ENCODE measurements at places on chromosomes 2 and 18.

GRCh38 chr2:236794176-236794957 lies 224.7 kb downstream of the ACKR3 start:
- no peak for DNase-seq

- no peak for DNase-seq
Observed at GRCh38 chr2:186069676-186070075, 331.1 kb downstream of the FSIP2 start.

DNA sequence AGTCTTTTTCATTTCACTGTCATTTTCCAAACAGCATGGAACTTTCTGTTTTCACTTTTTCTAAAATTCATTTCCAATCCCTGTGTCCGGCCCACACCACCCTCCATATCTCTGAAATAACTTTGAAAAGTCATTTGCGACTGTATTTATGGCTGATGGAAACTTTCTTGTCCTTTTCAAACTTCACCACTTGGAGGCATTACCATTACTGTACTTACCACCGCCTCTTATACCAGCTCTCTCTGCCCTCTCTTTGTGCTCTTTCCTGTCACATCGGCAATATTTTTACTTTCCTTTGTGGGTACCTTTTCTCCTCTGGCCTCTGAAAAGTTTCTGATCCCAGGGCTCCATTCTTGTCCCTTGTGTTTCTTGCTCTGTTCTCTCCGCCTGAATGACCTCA lies 39.5 kb upstream of the IL1RL1 start:
- DNase-seq: no peak

DNA sequence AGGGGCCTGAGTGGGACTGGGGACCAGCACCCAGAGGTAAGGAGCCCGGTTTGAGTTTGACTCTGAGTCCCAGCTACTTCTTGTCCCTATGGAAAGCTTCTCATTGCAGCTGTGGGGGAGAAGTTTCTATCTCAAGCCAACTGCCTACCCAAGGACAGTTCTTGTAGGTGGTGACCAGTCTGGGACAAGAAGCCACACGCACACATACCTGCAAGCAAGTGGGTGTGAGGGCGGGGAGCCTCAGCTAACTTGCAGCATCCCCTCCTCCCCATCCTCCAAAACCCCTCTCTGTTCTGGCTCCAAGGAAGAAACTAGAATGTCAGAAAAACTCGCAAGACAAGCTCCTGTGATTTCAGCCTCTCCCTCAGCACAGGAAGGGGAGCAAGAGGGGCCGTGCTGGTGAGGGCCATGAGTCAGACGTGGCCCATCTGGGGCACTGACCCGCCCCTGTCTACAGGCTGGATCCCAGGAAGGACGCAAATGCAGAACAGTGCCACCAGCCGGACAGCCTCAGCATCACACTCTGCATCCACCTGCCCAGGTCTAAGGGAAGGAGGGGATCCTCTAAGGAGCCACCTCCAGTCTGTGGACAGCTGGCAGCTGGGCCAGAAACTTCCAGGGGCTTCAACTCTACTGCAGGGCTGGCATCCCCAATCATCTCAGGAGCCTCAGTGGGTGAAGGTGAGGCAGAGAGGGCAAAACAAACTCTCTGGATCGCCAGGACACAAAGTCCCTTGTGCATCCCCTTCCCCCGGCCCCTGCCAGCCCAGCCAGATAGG lies 103.4 kb downstream of the TNS1 start:
- no peak for DNase-seq

DNA sequence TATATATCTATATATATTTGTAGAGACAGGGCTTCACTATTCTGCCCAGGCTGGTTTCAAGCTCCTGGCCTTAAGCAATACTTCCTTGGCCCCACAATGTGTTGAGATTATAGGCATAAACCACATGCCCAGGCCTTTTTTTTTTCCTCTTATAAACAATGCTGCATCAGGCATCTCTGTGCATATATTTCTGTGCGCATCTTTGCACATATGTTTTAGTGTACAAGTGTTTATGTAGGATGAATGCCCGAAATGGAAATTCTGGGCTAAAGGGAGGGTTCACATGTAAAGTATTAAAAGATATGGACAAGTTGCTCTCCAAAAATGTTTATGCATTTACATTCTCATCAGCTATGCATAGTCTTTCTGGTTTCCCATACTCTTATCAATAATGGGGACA lies 183.2 kb upstream of the SPRED2 start:
- DNase-seq: no peak

GRCh38 chr2:2641541-2642410 lies 310.7 kb upstream of the MYT1L start:
- DNase-seq: no peak

- DNase-seq: no peak
Observed at GRCh38 chr18:32815881-32816280, 43.1 kb upstream of the KLHL14 start.

DNA sequence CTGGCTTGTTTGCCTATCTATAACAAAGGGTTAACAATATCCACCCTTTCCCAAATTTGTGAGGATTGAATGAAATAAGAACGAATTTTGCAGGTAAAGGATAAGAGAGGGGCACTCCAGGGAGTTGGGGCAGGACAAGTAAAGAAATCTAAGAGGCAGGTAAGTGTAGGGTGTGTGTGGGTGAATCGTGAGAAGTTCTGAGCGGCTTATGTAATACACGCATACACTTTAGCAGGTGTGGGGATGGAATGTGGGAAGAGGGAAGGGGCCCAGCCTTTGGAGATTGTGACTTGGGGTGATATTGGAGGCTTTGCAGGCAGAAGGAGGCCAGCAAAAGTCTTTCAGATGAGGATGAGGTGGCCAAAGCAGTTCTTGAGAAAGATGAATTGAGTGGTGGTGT lies 83.2 kb upstream of the AQP4 start:
- no peak for DNase-seq
